ENCODE measurements at places on chromosomes 16 and 17.

DNA sequence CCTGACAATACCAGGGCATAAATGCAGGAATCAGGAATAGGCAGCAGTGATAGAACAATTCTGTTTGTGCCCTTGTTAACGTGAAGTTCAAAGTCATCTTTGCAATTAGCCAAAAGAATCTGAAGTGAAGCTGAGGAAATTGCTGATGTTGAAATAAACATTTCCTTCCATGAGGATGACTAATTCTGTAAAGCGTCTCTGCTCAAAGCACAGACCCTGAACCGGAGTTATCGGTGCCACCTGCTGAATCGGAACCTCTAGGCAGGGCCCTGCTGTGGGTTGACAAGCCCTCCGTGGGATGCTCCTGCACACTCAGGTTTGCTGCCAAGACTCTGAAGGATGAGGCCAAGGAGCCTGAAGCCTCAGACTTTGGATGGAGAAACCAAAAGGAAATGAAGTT, 37.0 kb upstream of the CDH1 start:
- no peak for DNase-seq

GRCh38 chr17:37358098-37358829, 17.5 kb upstream of the C17orf78 start:
- DNase-seq = peak; percentile 4

DNA sequence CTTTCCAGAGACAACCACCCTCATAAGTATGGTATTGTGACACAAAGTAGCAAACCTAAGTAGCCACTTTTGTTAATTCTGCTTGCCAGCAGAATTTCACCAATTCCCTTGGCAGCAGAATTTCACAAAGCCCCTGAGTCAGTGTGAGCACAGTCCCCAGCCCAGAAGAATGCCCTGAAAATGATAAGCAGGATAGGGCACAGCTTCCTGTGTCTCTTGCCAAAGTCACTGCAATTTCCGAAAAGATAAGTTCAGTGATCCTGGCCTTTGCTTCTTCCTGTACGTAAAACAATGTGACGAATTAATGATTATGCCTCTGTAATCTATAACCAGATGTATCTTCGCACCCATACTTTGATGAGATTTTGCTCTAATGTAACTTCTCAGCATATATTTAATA, 16.0 kb upstream of the WIPF2 start:
- no peak for DNase-seq

DNA sequence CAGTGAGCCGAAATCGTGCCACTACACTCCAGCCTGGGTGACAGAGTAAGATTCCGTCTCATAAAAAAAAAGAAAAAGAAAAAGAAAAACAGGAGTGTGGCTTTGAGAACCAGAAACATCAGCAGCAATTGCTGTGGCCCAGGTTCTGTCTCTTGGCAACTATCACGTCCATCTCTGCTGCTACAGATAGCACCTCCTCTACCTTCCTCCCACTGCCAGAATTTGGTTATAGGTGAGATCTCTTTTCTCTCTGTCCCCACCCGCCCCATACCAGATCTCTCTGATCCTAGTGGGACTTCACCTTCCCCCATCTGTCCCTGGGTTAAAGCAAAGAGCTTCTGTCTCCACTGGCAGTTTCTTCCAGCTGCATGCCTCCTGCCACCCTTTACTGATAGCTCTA, 3.1 kb downstream of the TLCD2 start:
- no peak for DNase-seq

- no peak for DNase-seq
These were observed 19.9 kb downstream of the TRAF7 start for GRCh38 chr16:2175454-2175853.

DNA sequence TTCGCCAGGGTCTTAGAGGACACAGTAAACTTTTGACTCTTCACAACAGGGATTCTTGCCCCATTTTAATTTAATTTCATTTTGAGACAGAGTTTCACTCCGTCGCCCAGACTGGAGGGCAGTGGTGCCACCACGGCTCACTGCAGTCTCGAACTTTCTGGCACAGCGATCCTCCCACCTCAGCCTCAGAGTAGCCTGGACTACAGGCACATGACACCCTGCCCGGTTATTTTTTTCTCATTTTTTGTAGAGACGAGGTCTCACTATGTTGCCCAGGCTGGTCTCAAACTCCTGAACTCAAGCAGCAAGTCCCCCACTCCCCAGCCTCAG, 329 bp upstream of the NLE1 start:
- DNase-seq = no peak

- no peak for DNase-seq
These were observed 405 bp upstream of the CBLN1 start for GRCh38 chr16:49281843-49282642.

GRCh38 chr17:78707016-78707415, 75.1 kb downstream of the CYTH1 start:
- DNase-seq = peak; percentile 33

DNA sequence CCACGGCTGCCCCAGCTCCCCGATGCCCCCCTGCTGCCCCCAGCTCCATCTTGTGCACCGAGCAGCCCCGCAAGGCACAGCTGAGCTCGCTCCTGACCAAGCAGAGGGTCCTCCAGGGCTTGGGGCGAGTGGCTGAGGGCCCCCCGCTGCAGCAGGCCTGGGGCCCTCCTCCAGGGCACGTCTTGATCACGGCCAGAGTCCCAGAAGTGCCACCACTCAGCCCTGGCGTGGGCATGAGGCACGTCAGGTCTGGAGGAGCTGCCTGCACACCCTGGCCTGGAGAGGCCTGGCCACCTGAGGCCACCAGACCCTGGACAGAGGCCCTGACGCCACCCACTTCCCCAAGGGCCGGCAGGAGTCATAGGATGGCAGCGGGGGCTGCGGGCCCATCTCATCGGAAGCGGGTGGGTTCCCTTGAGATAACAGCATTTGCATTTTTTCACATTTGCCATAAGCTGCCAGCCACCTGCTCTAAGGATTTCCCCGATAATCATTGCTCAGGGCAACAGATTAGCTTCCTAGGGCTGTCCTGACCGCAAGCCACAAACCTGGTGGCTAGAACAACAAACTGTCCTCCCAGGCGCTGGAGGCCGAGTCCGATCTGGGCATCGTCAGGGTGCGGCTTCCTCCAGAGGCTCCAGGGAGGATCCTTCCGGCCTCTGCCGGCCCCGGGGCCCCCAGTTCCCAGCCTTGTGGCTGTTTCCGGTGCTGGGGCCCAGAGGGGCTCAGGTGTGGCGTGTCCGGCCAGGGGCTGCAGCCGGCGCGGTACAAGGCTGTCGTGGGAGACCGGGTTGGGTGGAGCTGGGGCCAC, 23.9 kb upstream of the C1QTNF8 start:
- DNase-seq = no peak

- DNase-seq = no peak
These were observed 52.9 kb upstream of the LGALS9 start for GRCh38 chr17:27577884-27578717.

GRCh38 chr17:76973040-76973439, 104.8 kb downstream of the MGAT5B start:
- DNase-seq = no peak

DNA sequence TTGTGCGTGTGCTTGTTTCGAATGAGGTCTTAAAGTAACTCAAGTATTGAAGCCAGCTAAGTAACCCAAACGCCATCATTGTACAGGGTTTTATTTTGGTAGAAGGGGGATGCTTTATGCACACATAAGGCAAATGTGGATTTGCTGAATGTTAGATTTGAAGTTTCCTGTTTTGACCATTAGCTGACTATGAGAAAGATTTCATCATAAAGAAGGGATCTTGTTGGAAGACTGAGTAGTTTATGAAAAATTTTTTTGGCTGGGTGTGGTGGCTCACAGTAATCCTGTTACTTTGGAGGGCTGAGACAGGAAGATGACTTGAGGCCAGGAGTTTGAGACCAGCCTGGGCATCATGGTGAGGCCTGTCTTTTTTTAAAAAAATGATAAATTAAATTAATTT, 10.0 kb upstream of the ZFP3 start:
- DNase-seq = no peak

DNA sequence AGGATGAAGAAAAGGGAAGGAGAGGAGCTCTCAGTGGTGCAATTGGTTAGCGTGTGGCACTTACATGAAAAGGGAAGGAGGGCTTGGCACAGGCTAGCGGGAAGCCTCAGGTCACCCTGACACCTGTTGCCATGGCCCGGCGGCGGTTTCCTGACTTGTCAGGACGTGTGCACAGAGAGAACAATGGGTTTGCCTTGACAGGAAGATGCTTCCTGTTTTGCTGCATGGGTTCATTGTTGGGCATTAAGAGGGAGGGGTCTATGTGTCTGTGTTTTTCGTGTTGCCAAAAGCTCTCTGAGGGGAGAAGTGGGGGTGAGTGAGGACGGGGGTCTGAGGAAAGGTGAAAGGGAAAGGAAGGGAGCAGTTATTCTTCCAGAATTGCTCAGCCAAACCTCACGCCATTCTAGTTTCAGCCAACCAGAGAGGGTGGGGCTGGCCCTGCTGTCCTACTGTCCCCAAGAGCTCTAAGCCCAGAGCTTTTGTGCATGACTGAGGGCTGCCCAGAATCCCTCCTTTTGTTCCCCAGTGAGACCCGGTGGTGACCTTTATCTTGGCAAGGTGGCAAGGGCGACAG, 17.1 kb upstream of the CCR7 start:
- DNase-seq = no peak

- DNase-seq = no peak
These were observed 105.3 kb downstream of the SLC39A11 start for GRCh38 chr17:72987166-72987565.

DNA sequence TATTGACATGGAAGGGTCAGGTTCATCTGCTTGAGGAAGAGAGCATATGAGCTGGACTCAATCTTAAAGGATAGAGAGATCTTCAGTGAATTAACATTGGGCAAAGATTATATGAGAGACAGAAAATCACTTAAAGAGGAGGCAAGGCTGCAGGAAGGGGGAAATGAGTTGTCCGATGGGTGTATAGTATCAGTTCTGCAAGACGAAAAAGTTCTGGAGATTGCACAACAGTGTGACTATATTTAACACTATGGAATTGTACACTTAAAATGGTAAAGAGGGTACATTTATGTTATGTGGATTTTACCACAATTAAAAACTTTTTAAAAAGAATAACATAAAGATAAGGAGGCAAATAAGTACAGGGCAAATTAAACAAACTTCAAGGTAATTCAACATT, 80.7 kb downstream of the HELZ start:
- no peak for DNase-seq

DNA sequence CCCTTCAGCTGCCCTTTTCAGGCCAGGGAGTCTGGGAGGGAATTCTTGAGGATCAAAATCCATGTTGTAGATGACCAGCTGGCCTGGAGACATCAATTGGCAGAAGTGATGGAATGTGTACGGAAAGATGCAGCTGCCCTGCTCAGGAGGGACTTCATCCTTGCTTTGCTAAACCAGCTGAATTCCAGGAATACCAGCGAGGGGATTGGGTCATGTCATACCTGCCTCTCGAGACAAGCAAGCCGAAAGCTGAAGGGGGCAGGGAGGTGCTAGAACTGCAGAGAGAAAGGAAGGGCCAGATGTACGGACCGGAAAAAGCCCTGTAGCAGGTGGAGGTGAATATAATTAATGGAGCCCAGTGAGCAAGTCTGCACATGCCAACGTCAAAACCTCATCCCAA, 25.6 kb upstream of the NTN1 start:
- DNase-seq = no peak

GRCh38 chr17:76540381-76541300, 797 bp downstream of the PRCD start:
- DNase-seq = peak; percentile 82

- no peak for DNase-seq
These were observed at the start of gene NOD2 for GRCh38 chr16:50692999-50693781. Gene NOD2 (plus strand): TSS chr16:50693606. CDS start chr16:50699496, 5,890 bp downstream.

DNA sequence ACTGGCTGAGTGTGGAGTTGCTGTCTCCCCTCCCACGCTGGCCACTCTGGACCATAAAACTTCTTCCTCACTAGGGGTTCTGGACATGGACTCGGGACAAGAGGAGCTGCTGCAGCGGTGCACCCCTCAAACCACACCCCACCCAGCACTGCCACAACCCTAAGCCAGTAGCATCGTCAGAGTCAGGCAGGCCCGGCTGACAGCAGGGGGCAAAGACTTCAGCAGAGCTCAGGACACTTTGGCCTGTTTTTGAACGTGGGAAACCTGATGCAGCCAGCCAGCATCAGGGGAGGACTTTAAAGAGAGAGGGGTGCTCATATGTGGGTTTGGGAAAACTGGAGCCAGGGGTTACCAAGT, 9.6 kb downstream of the MEOX1 start:
- DNase-seq = no peak

GRCh38 chr17:60333628-60334031, 58.3 kb downstream of the USP32 start:
- DNase-seq = no peak

DNA sequence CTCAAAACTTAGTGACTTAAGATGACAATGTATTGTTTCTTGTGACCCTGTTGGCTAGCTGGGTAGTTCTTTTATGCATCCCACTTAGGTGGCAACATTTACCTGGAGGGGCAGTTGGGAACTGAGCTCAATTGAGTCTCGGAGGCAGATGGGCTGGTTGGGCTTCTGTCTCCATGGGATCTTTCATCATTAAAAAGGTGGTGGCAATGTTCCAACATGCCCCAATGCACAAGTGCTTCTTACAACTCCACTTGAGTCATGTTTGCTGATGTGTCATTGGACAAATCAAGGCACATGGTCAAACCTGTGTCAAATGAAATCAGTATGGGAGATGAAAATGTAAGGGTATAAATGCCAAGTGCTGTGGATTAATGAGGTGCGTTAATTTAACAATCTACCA, 11.7 kb upstream of the HS3ST3B1 start:
- no peak for DNase-seq

DNA sequence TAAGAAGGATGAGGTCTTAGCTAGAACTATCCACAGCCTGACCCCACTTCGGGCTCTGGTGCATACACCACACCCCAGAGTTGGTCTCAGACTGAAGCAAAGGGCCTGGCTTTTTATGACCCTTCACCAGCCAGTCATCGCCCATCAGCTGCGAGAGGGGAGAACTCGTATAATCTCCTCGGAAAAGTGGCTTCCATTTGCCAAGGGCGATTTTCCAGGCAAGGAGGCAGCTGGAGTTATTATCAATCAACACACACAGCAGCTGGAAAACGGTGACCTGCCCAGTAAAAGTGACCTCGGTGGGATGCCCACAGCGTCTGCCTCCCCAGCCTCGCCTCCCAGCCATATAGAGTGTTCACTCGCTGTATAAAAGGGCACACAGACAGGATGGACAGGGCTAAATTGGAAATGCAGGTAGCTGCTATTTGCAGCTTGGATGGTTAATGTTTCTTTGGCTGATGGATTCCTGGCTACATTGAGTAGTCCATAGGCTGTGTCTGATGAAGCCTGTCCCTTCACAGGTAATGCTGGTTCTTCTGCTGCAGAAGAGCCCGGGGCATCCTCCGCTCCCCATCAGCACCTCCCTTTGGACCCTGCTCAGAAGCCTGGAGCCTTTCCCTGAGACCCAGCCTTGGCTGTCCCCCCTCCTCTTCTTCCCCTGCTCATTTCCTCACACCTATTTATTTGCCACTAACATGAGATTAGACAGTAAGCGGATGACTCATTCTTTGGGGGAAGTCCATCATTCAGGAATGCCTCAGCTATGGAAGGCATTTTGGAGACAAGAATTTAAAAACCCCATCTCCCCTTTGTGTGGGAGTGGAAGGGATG, 45.7 kb downstream of the TMEM186 start:
- no peak for DNase-seq

GRCh38 chr17:77396610-77397009, 255.8 kb downstream of the SEC14L1 start:
- DNase-seq = no peak

GRCh38 chr16:81637336-81638235, 141.5 kb upstream of the PLCG2 start:
- no peak for DNase-seq

GRCh38 chr16:79870016-79870886, 269.7 kb upstream of the MAF start:
- DNase-seq = no peak

GRCh38 chr16:83689385-83689831, 118.4 kb upstream of the HSBP1 start:
- no peak for DNase-seq

- no peak for DNase-seq
These were observed 46.0 kb downstream of the TNRC6A start for GRCh38 chr16:24775455-24775854.

Data from T1000 (cell line).